Calu3 (cell line): ENCODE measurements at places on chromosomes 6 and 20. TPM values are rescaled to one million over a fixed set of nuclear protein-coding genes. Genes with fewer than 3 reads are reported as not detected.

Gene SEL1L2
- total RNA-seq = not detected in 2 replicates

- no peak for DNase-seq
Observed at GRCh38 chr6:35833536-35833935, 28.4 kb downstream of the LHFPL5 start.

- DNase-seq = peak; percentile 3
Observed at GRCh38 chr20:64139199-64140060, 24.8 kb upstream of the MYT1 start.

Gene CDYL
- 45.2 and 48.9 TPM in 2 replicates for total RNA-seq

DNA sequence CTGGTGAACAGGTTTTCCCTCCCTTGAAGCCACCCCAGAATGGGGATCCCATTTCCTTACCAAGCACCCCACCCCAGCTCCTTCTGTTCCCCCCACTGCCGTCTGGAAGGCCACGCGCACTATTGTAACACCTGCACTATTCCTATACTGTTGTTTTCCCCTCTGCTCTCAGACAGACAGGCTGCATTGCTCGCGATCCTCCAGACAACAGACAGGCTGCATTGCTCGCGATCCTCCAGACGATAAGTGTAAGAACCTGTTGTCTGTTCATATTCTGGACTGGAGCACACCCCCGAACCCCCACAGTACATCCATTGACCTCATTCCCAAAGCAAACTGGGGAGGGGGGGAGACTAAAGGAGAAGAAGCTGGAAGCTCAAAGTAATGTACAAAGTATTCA lies 72.7 kb downstream of the LY86 start:
- no peak for DNase-seq

Gene MAPK13
- total RNA-seq = 52.3 and 59.3 TPM in 2 replicates

- no peak for DNase-seq
Observed at GRCh38 chr6:158230967-158231550, 62.9 kb downstream of the GTF2H5 start.

GRCh38 chr6:169719117-169719516 lies 5.2 kb downstream of the PHF10 start:
- DNase-seq = no peak

- DNase-seq = no peak
Observed at GRCh38 chr6:17957086-17957485, 30.3 kb downstream of the KIF13A start.

DNA sequence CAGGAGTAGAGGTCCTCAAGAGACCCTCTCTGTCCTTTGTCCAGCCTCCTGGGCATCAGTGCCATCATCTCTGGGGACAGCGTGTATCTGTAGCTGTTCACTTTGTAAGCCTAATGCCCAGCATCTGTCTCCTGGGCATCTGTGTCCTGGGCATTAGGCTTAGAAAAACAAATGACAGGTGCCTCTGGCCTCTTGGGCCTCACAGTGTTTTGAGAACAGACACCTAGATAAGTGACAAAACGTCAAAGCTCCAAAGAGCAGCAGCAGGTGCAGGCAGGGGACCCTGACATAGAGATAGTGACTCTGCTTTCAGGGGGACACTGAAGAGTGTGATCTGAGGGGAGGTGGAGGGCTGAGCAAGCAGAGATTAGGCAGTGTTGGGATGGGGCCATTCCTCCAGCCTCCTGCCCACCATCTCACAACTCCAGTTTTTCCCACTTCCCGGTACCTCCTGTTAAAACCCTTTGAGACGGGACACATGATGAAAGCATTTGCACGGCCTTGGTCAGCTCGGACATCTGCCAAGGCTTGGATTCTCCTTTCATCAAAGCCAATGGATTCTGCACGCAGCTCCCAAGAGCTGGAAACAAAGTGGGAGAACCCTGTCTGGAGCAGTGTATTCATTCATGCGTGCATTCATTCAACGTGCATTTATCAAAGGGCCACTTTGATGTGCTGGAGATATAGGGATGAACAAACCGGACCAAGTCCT lies 55.5 kb upstream of the CD93 start:
- no peak for DNase-seq

- peak; percentile 71 for DNase-seq
Observed at GRCh38 chr6:2810092-2810671, 31.5 kb downstream of the SERPINB1 start.

- no peak for DNase-seq
Observed at GRCh38 chr6:159056003-159056402, 11.2 kb upstream of the TAGAP start.

GRCh38 chr20:59159493-59160376 lies 3.9 kb upstream of the ZNF831 start:
- DNase-seq = no peak

DNA sequence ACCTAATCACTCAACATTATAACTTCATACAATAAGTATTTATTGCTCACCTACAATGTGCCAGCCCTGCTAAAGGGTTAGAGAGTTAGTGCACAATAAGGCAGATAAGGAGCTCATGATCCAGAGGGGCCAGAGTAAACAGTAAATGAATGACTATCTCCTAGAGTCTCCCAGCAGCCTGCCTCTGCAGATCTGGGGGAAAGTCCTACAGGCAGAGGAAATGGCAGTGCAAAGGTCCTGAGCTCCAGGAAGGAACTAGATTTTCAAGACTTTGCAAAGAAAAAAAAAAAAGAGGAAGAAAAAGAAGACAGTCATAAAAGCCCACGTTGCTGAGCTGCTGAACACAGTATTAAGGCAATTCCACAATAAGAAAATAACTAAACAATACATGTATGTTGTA lies 160.1 kb downstream of the SIM1 start:
- DNase-seq = no peak

DNA sequence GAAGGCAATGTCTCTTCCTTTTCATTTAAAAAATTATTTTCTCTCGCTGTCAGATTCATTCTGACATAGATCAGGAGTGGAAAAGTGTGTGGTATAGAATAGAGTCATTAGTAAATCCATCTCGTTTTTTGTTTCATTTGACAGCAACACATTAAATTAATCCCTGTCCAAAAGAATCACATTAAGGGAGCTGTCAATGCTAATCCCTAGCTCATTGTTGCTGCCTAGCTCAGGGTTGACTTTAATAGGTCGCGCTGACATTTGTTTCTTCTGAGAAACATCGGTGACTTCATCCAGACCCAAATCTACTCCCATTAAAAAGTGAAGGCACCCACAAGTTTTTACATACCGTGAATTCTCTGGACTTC lies 25.4 kb upstream of the MAP3K7 start:
- no peak for DNase-seq

- DNase-seq = no peak
Observed at GRCh38 chr6:53541900-53542299, 3.0 kb downstream of the GCLC start.

DNA sequence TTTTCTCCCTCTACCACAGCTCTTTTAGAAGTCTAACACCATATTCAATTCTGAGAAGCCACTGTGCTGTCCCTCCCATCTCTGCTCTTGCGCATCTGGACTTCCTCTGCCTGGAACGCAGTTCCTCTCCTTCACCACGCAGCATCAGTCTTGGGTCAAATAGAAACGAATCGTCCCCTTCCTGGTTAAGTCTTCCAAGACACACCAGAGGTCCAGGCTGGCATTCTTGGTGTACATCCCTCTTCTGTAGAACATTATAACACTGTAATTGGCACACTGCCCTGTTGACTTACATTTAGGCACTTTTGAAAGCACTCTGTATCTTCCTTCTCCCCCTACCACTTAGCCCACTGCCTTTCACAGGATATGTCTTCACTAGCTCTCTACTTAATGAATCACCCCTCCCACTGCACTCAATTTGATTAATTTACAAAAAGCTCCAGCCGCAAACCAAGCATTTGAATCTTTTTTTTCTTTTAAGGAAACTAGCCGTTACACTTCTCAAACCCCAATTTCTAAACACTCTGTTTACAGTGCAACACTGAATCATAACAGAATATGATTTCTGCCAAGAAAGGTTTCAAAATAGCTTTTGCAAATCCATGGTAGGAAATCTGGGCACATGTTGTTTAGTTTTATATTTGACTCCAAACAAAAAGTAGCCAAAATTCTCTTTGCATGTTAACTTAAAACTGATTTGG lies 140.8 kb upstream of the CARMIL1 start:
- DNase-seq = peak; percentile 72

- no peak for DNase-seq
Observed at GRCh38 chr6:160188773-160189172, 67.2 kb downstream of the SLC22A1 start.

- no peak for DNase-seq
Observed at GRCh38 chr20:40521962-40522361, 167.1 kb downstream of the MAFB start.

- DNase-seq = no peak
Observed at GRCh38 chr20:45449528-45449927, 20.0 kb upstream of the WFDC2 start.

DNA sequence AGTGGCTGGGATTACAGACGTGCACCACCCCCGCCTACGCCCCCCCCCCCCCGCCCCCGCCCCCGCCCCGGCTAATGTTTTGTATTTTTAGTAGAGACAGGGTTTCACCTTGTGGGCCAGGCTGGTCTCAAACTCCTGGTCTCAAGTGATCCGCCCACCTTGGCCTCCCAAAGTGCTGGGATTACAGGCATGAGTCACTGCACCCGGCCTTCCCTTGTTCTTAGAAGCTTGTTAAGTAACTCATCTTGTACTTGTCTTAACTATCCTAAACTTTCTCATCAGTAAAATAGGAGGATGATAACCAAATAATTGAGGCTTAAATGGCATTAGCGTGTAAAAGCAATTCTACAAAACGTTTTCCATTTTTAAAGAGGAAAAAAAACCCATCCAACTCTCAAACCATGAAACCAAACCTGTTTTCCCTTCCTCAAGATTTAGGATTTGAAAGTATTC lies 4.2 kb downstream of the CDYL start:
- peak; percentile 5 for DNase-seq

DNA sequence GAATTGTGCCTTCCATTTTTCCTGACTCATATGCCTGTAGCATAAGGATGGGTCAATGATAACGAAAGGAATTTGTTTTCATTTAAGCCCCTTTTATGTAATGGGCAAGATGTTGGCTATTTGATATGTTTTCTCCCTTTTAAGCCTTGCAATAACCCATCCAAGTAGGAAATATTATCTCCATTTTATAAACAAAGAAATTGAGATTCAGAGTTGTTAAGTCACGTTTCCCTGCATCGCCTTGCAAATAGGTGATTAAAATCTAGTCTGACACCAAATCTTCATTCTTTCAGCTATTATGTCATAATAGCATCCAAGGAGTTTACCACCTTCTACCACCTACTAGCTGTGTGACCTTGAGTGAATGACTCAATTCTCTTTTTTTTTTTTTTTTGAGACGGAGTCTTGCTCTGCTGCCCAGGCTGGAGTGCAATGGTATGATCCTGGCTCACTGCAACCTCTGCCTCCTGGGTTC lies 7.0 kb downstream of the HNF4A start:
- DNase-seq = no peak

- DNase-seq = no peak
Observed at GRCh38 chr20:24870881-24871280, 78.2 kb upstream of the CST7 start.

Gene MLIP
- 0.81 and 1.4 TPM in 2 replicates for total RNA-seq

Gene ADGRF5
- total RNA-seq = 0.07 and 0.24 TPM in 2 replicates

GRCh38 chr6:105402090-105402938 lies 568 bp downstream of the PREP start:
- peak; percentile 9 for DNase-seq

DNA sequence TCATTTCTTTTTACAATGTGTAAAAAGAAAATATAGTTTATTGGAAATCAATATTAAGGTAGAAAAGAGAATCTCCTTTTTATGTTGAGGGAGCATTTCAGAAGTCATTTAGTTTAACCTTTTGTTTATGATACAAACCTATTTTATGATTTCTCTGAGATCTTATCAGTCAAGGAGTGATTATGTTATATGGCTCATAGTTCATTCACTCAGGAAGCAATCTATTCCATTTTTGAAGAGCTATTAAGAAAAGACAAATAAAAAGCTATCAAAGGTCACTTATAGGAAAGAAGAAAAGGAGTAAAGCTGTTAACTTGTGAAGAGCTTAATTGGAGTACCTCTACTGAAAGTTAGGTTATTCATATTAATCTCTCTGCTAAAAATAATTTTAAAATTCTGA lies 526.6 kb upstream of the JAG1 start:
- no peak for DNase-seq

DNA sequence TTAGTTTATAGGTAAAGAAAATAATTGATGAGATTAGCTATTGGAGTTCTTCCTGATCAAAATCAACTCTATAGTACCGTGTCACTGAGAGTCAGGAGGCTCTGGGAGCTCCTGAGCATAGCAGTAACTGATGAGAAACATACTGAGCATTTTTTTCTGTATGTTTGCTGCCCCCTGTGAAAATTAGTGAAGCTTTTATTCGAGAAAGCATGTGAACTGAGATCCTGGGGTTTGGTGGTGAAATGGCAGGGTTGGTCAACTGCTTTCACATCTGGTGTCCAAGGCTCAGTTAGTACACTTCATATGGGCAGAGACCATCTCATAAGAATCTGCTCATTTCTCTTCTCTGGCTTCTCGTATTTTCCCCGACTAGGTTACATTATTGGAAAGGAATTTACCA lies 4.1 kb upstream of the ABT1 start:
- DNase-seq = no peak

Gene CLPSL1
- total RNA-seq = not detected in 2 replicates

- no peak for DNase-seq
Observed at GRCh38 chr6:139028215-139028657, 309 bp upstream of the ABRACL start.

- no peak for DNase-seq
Observed at GRCh38 chr6:118523216-118523615, 24.9 kb upstream of the PLN start.

DNA sequence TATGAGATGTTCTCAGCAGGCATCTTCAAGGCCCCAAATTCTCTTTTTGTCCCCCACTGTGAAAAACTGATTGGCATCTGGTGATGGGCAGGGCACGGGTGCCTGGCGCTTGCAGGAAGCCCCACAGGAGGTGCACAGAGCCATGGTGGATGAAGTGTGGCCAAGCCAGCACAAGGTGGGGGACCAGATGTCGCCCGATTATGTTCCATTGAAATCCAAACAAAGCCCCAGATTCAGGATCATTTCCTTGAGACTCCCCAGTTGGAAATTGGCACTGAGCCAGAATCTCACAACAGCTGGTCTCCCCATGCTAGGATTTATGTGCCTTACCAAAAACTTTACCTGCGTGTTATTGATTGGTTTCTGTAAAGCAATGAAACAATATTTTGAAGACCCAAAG lies 186.1 kb downstream of the ADAT2 start:
- no peak for DNase-seq

DNA sequence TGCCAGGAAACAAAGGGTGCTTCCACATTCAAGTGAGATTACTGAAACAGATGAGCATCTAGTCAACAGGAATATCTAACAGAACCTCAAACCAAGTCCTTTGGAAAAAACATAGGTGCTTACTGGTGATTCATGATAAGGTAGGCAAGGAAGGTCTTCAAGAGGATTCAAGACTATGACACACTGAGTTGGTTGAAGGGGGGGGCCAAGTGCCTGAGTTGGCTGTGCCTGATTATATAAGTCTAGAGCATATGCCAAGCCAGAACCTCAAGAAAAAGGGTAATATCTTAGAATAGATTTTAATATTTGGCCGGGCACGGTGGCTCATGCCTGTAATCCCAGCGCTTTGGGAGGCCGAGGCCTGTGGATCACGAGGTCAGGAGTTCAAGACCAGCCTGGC lies 63.7 kb downstream of the LYRM4 start:
- DNase-seq = no peak
